ENCODE measurements at places on chromosomes 2 and 18.
A peak's percentile ranks its signal among the peaks of the same experiment; 100 is the strongest.

GRCh38 chr2:185188656-185189055, 549.9 kb upstream of the FSIP2 start:
- DNase-seq = no peak

DNA sequence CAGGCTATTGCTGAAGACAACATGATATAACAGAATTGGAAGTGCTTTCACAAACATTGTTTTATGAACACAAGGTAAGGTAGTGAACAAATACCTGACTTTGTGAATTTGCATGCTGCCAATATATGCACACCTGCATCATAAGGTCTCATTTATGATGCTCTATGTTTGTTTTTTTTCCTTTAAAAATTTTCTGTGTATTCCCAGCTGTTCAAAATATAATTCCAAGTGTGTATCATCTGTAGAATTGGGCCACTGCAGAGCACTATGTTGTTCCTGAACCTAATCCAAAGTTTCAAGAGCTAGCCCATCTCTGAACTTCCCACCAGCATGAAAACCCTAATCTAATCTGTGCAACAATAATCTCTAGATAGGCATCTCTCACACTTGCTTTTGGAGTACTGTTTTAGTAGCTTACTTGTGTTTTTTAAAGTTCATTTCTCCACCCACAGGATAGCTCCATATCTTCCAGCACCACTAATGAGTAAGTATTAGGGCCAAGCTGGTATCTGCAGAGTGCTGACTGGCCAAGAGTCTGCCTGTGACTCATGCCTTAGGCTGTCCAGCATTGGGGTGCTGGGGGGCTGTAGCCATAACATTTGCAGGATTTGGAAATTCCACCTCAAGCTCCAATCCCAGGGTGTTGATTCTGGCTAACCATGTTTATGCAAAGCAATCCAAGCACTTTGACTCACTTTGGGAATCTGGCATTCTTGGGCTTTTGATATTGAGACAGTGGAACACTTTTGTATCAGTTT, 208.2 kb upstream of the REV1 start:
- no peak for DNase-seq

- DNase-seq = no peak
Observed at GRCh38 chr2:80361904-80362303, 57.4 kb upstream of the LRRTM1 start.

GRCh38 chr2:27218614-27219013, 1.4 kb downstream of the CAD start:
- DNase-seq = no peak

DNA sequence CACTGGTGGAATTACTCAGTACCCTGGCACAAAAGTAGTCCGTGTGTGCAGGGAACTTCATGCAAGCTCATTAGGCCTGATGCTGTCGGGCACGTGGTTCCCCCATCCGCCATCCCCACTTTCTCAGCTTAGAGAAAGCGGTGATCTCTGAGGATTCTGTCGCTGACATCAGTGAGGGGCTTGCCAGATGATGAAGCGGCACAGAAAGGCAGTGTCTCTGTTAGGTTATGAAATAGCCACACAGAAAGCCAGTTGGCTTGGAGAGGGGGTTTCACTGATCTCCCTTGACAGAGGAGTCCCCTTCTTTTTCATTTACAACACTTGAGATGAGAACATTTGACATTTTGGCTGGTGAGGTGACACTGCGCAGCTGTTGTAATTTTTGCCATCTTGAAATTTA, 179.7 kb downstream of the FAM210A start:
- no peak for DNase-seq

DNA sequence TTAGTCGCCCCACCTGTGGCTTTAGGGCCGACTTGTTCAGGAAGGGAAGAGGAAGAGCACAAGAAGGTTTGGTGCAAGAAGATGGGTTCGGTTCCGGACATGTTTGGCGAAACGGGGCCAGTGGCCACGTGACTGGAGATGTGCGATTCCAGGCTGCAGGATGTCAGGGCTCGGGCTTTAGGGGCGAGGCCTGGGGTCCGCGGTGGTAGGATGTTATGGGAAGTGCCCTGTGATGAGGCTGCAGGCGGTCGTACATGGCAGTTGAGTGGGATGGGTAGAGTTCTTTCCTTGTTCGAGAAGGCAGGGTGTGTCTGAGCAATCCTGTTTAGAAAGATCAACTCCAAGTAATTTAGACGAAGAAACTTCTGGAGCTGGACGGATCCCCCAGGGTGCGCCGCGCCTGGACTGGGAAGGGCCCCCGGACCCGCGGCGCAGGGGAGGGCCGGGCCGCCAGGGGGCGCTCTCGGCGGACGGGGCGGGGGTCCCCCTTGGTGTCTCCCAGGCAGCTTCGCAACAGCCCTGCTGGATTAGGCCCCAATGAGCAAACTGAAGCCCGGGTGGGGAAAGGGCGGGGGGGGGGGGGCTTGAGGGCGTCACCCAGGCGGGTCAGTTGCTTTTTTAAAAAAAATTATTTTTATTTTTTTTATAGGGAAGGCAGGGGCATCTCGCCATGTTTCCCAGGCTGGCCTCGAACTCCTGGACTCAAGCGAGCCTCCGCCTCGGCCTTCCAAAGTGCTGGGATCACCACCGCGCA, 17.2 kb upstream of the SDC1 start:
- peak; percentile 73 for DNase-seq

DNA sequence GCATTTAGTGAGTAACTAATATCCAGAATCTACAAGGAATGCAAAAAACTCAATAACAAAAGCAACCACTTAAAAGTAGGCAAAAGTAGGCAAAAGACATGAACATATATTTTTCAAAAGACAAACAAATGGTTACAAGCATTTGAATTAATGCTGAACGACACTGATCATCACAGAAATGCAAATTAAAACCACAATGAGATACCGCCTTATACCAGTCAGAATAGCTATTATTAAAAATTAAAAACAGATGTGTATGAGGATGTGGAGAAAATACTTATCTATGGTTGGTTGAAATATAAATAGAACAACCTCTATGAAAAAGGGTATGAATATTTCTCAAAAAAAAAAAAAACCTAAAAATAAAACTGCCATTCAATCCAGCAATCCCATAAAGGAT, 51.7 kb downstream of the SNTG2 start:
- DNase-seq = no peak

- no peak for DNase-seq
Observed at GRCh38 chr2:55843096-55843993, 80.2 kb downstream of the EFEMP1 start.

DNA sequence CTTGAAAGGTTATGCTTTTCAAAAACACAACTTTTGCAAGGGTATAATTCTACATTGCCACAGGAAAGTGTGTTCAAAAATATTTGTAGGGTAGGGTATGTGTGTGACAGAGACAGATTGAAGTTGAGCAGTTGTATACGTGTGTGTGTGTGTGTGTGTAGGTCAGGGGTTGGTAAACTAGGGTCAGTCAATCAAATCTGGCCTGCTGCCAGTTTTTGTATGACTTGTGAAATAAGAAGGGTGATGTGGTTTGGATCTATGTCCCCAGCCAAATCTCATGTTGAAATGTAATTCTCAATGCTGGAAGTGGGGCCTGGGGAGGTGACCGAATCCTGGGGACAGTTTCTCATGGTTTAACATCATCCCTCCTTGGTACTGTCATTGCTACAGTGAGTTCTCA, 148.2 kb downstream of the CERS6 start:
- no peak for DNase-seq

GRCh38 chr2:160310118-160310828, 110.2 kb upstream of the ITGB6 start:
- DNase-seq = no peak

- no peak for DNase-seq
Observed at GRCh38 chr18:32871786-32872185, 99.0 kb upstream of the KLHL14 start.

GRCh38 chr18:8858888-8859511, 153.6 kb downstream of the MTCL1 start:
- DNase-seq = no peak

- no peak for DNase-seq
Observed at GRCh38 chr2:235021752-235022151, 69.9 kb downstream of the SH3BP4 start.

GRCh38 chr18:3624935-3625741, 175.2 kb downstream of the TGIF1 start:
- peak; percentile 67 for DNase-seq

- DNase-seq = no peak
Observed at GRCh38 chr2:198930170-198930569, 527.6 kb downstream of the SATB2 start.

GRCh38 chr18:59448546-59448945, 89.5 kb upstream of the LMAN1 start:
- no peak for DNase-seq

GRCh38 chr2:1482981-1483380, 69.7 kb downstream of the TPO start:
- DNase-seq = no peak

- DNase-seq = no peak
Observed at GRCh38 chr18:63043516-63043915, 276.1 kb downstream of the BCL2 start.

- peak; percentile 63 for DNase-seq
Observed at GRCh38 chr18:62715759-62716615, 646 bp downstream of the PHLPP1 start.

GRCh38 chr2:64766841-64767669, 113.3 kb upstream of the SERTAD2 start:
- no peak for DNase-seq

GRCh38 chr18:48862678-48863270, 88.0 kb downstream of the SMAD7 start:
- DNase-seq = no peak

DNA sequence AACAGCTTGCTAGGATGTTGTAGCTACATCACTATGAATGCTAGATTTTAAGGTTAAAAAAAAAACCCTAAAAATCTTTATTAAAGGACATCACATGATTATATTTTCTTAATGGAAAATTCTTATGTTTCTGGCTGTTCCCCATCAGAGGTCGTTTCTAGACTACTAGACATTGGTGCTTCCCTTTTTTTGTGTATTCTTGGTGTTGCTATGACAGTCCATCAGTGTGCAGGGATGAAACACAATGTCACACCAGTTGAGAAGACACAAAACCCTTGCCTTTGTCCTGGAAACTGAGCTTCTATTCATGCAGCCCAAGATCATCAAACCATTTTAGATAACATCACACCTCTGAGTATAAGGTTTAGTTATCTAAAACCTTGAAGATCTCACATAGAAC, 19.9 kb upstream of the TMEM131 start:
- no peak for DNase-seq

- no peak for DNase-seq
Observed at GRCh38 chr2:67802291-67802690, 260.5 kb downstream of the C1D start.

- no peak for DNase-seq
Observed at GRCh38 chr2:150126143-150126740, 361.2 kb downstream of the RND3 start.

GRCh38 chr2:104164721-104165252, 689.1 kb upstream of the POU3F3 start:
- no peak for DNase-seq

GRCh38 chr2:195536906-195537305, 120.1 kb upstream of the SLC39A10 start:
- no peak for DNase-seq

DNA sequence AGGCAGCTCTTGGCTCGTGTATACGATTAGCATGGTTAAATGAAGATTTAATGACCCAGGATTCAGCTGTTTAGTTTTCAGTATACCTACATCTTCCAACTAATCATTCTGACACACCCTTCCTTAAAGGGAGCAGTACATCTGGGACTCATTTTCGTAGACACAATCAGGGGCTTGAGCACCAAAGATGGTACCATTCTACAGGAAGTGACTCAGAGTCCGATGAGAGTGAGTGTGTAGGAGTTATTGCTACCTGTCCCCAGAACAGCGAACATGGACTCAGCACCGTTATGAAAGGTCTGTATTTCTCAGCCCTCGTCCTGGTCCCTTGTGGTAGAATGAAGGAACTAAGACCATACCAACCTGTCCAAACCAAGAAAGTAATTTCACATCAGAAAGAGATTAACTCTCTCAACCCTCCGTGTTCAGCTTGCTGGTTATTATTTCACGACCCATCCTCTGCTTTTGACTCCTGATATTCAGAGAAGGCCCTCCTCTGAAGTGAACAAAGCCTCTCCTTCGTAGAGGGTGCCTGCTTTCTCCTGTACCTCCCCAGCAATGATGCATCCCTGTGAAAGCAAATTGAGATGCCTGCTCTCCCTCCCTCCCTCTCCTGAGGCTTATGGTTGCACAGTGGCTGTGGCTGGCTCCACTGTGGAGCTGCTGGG, 214.8 kb downstream of the MTX2 start:
- no peak for DNase-seq

DNA sequence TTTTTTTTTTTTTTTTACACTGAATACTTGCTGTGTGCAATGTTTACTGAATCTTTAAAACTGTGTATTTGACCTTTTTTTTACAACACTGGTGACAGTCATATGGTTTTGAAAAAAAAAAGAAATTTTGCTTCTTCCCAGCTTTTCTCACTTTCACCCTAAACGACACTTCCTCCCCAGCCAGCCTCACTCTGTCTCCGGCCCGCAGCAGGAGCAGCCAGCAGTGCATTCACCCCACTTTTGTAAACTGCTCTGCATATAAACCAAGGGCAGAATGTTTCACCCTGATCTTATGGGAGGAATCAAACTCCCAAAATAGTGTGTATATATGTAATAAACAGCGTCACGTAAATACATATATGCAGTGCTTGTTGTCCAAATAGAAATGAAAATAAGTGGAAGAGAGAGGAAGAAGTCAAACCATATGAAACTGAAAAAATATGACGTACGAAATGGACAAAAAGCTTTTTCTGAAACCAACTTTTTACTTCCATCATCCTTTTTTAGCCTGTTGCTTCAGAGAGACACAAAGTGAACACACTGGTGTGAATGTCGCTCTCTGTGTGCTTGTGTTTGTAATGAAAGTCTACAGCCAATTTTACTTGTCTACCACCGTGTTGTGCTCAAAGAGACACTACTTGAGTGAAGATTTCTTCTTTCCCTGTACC, 54.2 kb downstream of the ZCCHC2 start:
- DNase-seq = no peak

DNA sequence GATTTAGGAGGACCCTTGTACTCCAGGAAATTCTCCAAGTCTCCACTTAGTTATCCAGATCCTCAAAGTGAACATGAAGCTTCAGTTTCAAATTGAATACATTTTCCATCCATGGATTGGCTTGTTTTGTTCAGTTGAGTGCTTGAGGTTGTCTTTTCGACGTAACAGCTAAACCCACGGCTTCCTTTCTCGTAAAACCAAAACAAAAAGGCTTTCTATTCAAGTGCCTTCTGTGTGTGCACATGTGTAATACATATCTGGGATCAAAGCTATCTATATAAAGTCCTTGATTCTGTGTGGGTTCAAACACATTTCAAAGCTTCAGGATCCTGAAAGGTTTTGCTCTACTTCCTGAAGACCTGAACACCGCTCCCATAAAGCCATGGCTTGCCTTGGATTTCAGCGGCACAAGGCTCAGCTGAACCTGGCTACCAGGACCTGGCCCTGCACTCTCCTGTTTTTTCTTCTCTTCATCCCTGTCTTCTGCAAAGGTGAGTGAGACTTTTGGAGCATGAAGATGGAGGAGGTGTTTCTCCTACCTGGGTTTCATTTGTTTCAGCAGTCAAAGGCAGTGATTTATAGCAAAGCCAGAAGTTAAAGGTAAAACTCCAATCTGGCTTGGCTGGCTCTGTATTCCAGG, at the start of gene CTLA4:
TSS of gene CTLA4 (plus strand) at position 211 of the 640 bp plus-strand sequence. CDS start at position 383, 172 bp downstream.
- DNase-seq = no peak
